ENCODE measurements at places on chromosomes 16 and 17.

DNA sequence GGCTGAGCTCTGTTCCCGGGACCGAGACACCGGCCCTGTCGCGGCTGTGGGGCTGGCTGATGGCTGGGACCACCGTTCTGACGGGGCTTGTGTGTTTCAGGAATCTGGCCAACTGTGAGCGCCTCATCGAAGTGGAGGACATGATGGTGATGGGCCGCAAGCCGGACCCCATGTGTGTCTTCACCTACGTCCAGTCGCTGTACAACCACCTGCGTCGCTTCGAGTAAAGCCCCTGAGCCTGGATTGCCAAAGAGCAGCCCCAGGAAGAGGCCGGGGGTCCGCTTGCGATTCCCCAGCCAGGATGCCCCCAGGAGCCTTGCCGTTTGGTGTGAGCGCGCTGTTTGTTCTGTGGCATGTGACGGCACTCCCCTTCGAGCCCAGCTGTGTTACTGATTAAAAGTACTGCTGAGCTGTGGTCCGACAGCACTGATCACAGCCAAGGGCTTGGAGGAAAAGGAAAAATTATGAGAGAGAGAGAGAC, 23.0 kb downstream of the SMTNL2 start:
- DNase-seq = no peak

DNA sequence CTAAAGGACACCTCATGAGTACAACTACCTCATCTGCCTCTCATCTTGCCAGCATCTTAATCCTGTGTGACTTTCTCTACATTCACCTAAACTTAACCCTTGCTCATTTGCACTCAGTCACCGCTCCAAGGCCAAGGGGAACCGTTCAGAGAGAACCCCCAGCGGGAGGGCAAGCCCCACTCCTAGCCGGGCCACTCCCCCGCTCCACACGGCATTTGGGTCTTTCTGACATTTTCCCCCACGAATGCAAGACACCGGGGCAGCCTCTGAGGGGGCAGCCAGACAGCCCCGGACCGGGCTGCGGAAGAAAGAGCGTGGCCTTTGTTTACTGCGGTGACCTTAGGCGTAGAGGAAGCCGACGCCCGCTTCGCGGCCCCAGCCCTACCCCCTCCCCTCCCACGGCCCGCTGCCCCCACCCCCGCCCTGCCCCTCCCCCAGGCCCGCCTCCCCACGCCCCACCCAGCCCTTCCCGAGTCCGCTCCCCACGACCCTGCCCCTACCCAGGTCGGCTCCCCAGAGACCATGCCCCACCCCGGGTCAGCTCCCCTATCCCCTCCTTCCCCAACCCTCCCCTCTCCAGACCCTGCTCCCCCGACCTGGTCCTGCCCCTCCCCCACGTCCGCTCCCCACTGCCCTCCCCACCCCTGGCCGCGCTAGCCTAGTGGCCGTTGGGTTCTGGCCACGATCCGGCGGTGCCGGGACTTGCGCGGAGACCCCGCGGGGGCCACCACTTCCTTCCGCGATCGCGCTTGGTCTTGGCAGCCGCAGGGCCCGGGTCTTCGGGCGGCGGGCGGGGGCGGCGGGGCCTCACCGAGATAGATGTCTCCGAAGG, 789 bp downstream of the CSNK1D start:
- DNase-seq = peak; percentile 38

- no peak for DNase-seq
Measured at GRCh38 chr16:81554979-81555378, 110.4 kb downstream of the CMIP start.

DNA sequence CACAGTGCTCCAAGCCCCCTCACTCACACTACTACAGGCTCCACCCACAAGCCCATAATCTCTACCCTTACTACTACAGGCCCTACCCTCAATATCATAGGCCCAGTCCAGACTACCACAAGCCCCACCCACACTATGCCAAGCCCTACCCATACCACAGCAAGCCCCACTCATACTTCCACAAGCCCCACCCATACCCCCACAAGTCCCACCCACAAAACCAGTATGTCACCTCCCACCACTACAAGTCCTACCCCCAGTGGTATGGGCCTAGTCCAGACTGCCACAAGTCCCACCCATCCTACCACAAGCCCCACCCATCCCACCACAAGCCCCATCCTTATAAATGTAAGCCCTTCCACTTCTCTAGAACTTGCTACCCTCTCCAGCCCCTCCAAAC, 13.8 kb downstream of the RIPOR1 start:
- peak; percentile 79 for DNase-seq

GRCh38 chr17:44770166-44770925, 11.6 kb downstream of the ADAM11 start:
- DNase-seq = no peak

DNA sequence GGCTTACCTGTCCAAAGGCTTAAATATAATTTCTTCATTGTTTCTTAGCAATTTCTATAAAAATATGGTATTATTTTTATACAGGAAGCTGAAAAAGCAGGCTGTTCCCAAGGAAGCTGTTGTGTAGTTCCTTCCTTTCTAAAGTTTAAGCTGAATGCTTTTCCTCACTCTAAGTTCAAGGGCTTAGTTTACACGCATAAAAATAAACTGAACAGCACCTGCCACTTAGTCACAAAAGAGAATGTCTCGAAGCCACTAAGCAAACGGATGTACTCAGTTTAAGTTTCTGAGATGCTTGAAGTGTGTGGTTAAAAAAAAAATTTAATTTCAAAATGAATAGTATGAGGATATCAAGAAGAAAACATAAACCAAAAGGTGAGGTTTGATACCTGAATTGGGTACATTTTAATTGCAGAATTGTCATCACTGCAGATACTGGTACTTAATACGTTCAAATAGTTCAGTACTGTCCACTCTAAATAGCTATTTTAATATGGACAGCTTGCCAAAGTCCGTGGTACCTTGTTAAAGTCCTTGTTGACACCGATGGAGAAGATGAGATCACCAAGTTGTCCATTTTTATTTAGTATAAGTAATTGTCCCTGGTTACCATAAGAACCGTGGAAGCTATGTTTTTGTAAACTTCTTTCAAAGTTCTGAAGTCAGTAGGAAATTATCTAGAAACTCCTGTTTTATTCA, 38.1 kb downstream of the MRTFB start:
- DNase-seq = no peak

- DNase-seq = no peak
Measured at GRCh38 chr16:73527187-73527586, 479.3 kb upstream of the ZFHX3 start.

GRCh38 chr17:64007838-64008282, 9.7 kb downstream of the PRR29 start:
- no peak for DNase-seq

DNA sequence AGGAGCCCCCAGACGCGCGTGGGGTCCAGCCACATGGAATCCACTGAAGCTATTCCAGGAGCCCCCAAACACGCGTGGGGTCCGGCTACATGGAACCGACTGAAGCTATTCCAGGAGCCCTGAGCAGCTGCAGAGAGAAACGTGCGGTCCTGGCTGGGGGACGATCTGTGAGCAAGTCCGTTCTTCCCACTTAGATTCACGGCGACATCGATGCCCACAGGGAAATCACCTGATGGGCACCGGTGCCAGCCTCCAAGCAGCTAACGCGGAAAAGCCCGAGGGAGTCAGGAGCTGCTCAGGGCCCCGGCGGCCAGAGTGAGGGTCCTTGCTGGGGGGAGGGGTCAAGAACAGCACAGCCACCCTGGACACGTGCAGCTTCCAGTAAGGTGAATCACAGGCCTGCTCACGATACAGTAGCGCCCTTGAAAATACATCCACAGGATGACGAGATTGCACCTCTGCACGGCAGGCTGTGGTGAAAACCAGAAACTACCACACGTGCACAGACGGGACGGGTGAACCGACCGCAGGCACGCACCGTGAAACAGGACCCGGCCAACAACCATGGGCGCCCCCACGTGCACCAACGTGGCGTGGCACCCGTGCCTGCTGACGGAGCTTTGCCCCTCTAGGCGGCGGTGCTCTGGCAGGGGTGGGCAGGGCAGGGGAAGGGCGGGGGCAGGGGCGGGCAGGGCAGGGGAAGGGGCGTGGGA, 77.7 kb upstream of the GNG13 start:
- DNase-seq = no peak

GRCh38 chr16:8108991-8109509, 481.3 kb downstream of the TMEM114 start:
- DNase-seq = no peak

GRCh38 chr17:74610108-74610507, 13.4 kb downstream of the CD300E start:
- no peak for DNase-seq

GRCh38 chr17:69523244-69523861, 108.9 kb downstream of the MAP2K6 start:
- DNase-seq = peak; percentile 9

- no peak for DNase-seq
Measured at GRCh38 chr17:70653850-70654249, 484.5 kb downstream of the KCNJ2 start.

DNA sequence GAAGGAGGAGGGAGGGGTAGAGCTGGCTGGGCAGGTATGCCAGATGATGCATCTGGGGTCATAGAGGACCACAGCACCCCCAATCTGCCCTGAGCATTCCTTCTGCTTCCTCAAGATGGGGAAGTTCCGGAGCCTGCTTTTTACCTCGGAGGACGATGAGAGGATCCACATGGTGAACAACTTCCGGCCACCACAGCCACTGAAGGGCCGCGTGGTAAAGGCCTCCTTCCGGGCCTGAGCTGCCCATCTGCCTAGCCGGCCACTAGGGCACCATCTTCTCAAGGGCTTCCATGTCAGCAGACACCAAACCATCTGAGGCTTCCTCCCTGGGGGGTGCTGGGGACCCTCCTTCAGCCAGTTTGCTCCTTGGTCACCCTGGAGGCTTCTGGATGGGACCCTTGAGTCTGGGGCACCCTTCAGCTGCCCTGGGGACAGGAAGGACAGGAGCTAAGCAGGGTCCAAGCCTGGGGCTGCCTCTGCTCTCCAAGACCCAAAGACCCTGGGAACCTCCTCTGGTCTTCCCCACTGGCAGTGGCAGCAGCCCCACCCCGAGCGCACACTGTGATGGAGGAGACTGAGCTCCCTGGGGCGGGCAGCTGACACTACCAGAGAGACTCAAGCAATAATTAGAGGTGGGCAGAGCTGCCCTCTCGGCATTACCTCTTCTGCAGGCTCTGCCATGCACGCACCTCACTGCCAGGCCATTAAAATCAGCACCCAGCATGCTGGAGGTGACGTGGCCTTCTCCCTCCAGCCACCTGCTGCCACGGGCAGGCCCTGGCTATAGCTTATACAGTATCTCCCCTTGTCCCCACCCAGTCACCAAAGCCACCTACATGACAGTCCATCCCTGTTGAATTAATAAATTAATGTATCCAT, 9.3 kb downstream of the CA7 start:
- DNase-seq = peak; percentile 26

All from naive thymus-derived CD8-positive, alpha-beta T cell (primary cell).